GM23338 (cell line): ENCODE measurements at places on chromosomes 1 and 21. TPM values are rescaled to one million over a fixed set of nuclear protein-coding genes. Genes with fewer than 3 reads are reported as not detected.

RCSD1 gene
- 0.73 TPM in 1 of 2 replicates, not detected in the other for total RNA-seq

CNTN2 gene
- 2.2 TPM in 2 replicates for total RNA-seq

DCST1 gene
- total RNA-seq: not detected in 2 replicates

CYP4A22 gene
- total RNA-seq: not detected in 2 replicates

LYPLA2 gene
- total RNA-seq: 180 and 204 TPM in 2 replicates

ADORA3 gene
- not detected in 2 replicates for total RNA-seq

FBXO2 gene
- 44.4 and 45.4 TPM in 2 replicates for total RNA-seq

LRRC3 gene
- total RNA-seq: 4.4 and 6.8 TPM in 2 replicates

FCGR3B gene
- not detected in 2 replicates for total RNA-seq

C1orf116 gene
- total RNA-seq: 4.0 and 5.3 TPM in 2 replicates
